Hypothalamus (tissue), 51 donors: ENCODE measurements at places on chromosomes 13 and 19.

- DNase-seq, result no peak
Measured at GRCh38 chr13:63438951-63439350, 2023.3 kb upstream of the PCDH20 start.

- peak; percentile 93 for DNase-seq
Measured at GRCh38 chr19:13151605-13152355, 1.6 kb downstream of the IER2 start.

DNA sequence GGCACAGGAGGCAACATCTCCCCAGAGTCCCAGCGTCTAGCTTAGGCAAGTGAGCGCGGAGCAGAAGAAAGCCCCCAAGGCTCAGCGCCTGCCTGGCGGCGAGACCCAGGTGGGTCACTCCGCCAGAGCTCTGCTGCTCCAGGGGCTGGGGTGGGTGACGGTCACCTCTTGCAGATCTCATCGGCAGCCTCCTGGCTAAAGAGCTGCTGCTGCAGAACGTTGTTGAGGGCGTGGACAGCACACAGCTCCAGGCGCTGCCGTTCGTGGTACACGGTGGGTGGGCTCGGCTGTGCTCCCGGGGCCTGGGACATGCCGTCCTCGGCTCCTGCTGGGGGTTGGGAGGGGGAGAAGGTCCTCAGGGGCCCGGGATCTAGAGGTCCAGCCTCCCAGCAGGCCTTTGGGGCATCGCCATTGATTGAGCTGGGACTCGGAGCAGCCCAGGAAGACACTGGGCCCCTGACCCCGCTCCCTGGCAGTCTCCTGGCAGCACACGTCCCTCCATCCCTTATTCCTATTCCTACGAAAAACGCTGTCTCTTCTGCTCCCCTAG is 795 bp downstream of the JOSD2 start:
- DNase-seq, result no peak

- DNase-seq, result no peak
Measured at GRCh38 chr13:30752201-30752797, 17.0 kb downstream of the ALOX5AP start.

DNA sequence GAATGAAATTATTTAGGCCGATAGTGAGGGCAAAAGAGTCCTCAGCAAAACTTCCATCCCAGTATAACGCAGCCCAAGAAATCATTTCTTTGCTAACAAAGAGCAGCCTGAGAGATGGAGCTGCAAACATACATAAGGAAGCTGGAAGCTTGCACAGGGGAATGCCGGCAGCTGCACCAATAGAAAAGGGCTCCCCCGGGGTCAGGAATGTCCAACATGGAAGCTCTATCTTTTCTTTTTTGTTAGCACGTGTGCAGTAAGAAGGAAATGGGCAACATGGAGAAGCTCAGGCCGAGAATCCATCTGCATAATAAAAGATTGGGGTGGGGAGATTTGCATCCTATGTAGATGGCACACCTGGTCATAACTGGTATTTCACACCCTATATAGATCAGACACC is 1363.5 kb upstream of the PCDH20 start:
- no peak for DNase-seq
